Dorsolateral prefrontal cortex (tissue), 122 donors: ENCODE measurements at places on chromosomes 5 and 9.

- no peak for DNase-seq
Observed at GRCh38 chr9:98147582-98147981, 28.6 kb upstream of the TRIM14 start.

DNA sequence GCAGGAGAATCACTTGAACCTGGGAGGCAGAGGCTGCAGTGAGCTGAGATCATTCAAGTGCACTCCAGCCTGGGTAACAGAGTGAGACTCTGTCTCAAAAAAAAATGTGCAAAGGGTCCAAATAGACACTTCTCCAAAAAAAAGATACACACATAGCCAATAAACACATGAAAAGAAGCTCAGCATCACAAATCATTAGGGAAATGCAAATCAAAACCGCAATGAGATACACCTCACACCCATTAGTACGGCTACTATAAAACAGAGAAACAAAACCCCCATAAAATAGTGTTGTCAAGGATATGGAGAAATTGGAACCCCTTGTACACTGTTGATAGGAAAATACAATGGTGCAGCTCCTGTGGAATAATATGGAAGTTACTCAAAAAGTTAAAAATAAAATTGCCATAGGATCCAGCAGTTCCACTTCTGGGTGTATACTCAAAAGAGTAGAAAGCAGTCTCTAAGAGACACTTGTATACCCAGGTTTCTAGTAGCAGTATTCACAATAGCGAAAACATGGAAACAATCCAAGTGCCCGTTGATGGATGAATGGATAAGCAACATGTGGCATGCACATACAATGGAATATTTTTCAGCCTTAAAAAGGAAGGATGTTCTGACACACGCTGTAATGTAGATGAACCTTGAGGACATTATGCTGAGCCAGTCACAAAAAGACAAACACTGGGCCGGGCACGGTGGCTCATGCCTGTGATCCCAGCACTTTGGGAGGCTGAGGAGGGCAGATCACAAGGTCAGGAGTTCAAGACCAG is 57.2 kb upstream of the PPARGC1B start:
- no peak for DNase-seq

DNA sequence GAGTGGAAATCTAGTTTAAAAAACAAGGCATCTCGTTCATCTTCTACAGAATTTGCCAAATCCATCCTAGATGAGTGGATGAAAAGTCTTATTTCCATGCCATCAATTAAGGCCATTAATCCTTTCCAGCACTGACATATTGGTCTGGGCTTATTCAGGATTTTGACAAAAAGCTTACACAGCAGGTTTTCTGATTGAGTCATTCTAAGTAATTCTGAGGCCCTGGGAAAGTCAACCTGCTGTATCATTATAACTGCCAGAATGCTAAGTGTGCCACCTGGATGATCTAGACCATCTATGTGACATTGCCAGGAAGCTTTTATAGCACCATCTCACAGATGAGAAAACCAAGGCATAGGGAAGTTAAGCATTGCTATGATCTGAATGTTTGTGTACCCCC is 132.1 kb upstream of the MAP3K1 start:
- DNase-seq, result no peak

GRCh38 chr9:4986783-4987182 is 1.7 kb downstream of the JAK2 start:
- no peak for DNase-seq

DNA sequence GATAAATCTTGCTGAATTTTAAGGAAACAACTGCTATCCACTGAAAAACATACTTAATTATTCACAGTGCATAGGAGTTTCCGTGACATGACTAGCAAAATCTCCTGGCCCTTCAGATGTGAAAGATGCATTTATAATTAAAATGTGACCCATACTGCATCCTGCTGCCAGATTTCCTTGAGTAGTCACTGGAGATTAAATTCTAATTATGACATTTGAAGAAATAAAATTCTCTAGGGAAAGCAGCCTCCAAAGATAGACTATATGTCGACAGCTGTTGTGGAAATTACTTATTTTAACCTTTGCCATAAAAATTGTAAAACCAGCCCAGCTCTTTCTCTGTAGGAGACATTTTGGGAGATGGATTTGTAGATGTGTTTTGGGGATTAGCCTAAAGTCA is 193.6 kb upstream of the SMC2 start:
- no peak for DNase-seq
